Stimulated activated CD8-positive, alpha-beta memory T cell treated with anti-CD3 and anti-CD28 coated beads, Interleukin-15, amount 100 ng/mL, for 1 hour (primary cell): ENCODE measurements at places on chromosomes 2 and 18.

DNA sequence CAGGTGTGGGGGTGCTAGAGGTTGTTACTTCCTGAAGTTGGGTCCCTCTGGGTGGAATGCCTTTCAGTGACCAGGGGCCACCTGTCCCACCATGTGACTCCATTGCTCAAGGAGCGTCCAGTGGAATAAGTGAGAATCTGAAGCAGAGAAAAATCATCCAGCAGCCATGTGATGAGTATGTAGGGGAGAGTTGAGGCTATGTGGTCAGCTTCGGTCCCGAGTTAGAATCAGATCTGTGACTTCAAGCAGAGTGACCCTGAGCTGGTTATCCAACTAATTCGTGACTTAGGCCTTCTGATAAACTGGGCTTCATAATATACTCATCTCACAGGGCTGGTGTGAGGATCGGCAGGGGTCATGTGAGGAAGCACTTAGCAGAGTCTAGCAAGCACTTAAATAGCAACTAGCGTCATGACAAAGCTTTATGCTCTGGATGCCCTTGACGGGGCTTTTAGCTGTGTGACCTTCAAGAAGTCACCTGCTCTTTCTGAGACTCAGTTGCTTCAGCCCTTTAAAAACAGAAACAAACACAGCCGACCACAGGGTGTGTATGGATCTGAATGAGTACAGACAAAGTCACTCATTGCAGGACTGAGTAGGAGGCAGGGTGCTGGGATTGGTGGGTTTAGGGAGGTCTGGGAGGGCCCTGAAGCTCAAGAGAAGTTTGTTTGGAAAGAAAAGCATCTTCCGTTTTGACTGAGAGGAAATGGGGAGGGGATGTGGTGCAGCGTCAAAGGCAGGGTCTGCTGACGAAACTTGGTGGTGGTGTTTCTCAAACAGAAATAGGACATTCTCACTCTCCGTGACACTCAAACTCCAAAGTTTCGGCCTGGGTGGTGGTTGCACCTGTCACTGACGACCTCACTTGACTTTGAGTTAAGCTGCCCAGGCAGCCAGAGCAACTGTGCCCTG is 264.0 kb upstream of the CXCR4 start:
- DNase-seq = peak; percentile 15

GRCh38 chr2:479490-480176 is 191.7 kb upstream of the ALKAL2 start:
- DNase-seq = no peak

DNA sequence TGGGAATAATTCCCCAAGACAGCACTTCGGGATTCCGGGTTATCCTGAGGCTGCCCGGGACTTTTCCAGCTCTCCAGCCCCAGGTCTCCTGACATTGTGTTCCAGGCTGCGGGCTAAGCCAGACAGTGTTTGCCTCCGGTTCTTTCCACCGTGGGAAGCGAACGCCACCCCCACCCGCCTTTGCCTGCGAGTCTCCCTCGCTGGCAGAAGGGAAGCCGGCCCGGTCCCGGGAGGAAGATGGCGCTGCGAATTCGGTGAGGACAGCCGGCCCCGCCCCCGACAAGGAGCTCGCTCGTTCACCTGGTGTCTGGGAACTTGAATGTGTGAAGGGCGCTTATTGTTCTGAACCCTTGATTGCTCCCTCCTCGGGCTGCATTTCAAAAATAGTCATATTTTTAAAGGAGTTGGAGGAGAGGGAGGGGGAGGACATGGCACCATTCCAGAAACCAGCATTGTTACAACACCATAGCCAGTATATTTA is 2.9 kb downstream of the LRATD1 start:
- DNase-seq = no peak

DNA sequence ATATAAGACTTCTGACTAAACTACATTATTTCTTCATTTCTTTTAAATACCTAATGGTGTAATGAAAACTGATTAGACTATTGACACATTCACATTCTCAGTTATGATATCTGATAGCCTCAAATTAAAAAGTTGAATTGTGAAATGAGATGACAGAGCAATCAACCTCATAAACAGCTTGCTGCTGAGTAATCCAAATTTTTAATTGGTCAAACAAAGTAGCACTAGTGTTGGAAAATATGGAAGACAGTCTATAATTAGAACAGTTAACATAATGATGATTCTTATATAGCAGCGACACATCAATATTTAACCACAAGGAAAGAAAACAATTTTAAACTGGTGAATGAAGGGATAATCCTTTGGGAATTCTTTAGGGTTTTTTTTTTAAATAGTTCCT is 91.9 kb upstream of the LRP1B start:
- DNase-seq = no peak

- no peak for DNase-seq
Measured at GRCh38 chr2:118990757-118991545, 49.0 kb downstream of the MARCO start.

GRCh38 chr2:71327916-71328315 is 3.7 kb upstream of the ZNF638 start:
- DNase-seq = no peak

- no peak for DNase-seq
Measured at GRCh38 chr18:79387214-79387613, 8.5 kb upstream of the NFATC1 start.

GRCh38 chr2:241803387-241804325 is 5.3 kb upstream of the NEU4 start:
- DNase-seq = no peak

DNA sequence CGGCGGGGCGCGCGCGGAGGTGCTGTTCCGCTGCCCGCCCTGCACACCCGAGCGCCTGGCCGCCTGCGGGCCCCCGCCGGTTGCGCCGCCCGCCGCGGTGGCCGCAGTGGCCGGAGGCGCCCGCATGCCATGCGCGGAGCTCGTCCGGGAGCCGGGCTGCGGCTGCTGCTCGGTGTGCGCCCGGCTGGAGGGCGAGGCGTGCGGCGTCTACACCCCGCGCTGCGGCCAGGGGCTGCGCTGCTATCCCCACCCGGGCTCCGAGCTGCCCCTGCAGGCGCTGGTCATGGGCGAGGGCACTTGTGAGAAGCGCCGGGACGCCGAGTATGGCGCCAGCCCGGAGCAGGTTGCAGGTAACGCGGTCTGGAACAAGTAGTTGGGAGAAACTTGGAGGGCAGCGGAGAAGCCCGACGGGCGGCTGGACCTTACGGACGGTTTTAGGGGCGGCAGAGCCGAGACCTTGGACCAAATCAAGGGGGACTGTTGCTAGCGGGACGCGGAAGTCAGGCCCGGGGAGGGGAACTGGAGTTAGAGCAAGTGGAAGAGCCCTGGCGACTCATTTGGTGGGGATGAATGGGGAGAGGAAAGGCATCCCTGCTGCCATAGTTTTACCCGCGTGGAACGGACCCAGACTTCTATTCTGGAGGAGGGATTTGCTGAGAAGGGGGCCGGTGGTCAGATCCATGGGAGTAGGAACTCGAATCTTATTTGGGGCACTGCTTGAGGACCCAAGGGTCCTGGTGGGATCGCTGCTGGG is 573 bp downstream of the IGFBP2 start:
- no peak for DNase-seq

DNA sequence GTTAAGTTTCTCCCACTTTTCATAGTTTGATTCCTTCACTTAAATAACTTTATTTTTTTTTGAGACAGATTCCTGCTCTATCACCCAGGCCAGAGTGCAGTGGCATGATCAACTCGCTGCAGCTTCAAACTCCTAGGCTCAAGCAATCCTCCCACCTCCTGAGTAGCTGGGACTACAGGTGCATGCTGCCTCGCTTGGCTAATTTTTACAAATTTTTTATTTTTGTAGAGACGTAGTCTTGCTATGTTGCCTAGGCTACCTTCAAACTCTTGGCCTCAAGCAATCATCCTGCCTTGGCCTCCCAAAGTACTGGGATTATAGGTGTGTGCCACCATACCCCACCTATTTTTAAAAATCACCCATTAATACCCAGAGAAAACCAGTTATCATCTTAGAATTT is 14.2 kb upstream of the WIPF1 start:
- no peak for DNase-seq

DNA sequence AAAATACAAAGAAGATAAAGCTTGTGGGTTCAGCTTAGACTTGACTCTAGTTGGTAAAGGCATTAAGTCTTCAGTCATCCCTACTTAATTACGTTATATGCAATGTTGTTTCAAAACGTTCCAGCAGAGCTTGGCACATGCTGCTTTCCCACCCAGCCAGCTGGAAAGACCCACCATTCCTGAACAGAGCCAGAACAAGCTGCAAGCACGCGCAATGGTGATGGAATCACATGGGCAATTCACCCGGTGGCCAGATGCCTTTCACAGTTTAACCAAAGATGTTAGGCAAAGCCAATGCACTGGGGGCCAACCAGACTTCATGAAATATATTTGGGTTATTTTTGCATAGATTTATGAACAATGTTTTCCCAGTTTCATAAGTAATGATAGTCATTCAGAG is 123.4 kb upstream of the CDH20 start:
- DNase-seq = no peak

GRCh38 chr2:72837171-72837570 is 11.3 kb upstream of the EXOC6B start:
- no peak for DNase-seq
